ENCODE measurements at places on chromosomes 6 and 20.

GRCh38 chr6:92777146-92777740 is 642.1 kb downstream of the EPHA7 start:
- no peak for DNase-seq

GRCh38 chr6:74409447-74409846 is 713.4 kb downstream of the CD109 start:
- DNase-seq: no peak

DNA sequence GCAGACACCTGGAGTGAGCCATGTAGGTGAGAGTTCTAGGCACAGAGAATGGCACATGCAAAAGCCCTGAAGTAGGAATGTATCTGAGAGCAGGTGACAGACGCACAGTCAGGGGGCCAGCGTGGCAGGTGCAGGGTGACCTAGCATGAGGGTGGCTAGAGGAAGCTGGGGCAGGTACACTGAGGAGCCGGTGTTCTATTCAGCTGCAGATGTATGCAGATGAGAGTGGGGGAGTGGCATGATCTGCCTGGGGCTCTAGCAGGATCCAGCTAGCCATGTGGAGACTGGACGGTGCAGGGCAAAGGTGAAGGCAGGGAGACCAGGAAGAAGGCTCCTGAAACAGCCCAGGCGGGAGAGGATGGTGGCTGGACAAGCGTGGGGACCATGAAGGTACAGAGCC is 10.7 kb downstream of the PEDS1 start:
- DNase-seq: no peak

GRCh38 chr20:36474563-36474962 is 66.8 kb upstream of the MYL9 start:
- DNase-seq: no peak

GRCh38 chr20:62528983-62529891 is 53.4 kb upstream of the GATA5 start:
- no peak for DNase-seq

Measured in stimulated activated CD8-positive, alpha-beta memory T cell treated with anti-CD3 and anti-CD28 coated beads, Interleukin-7, amount 100 ng/mL, for 1 hour (primary cell).